GM04503 (cell line): ENCODE measurements at places on chromosomes 6 and 20.
A peak's percentile ranks its signal among the peaks of the same experiment; 100 is the strongest.

- DNase-seq: no peak
Observed at GRCh38 chr20:10524643-10525042, 89.5 kb downstream of the SLX4IP start.

- no peak for DNase-seq
Observed at GRCh38 chr6:99668036-99668705, 61.5 kb downstream of the PRDM13 start.

- DNase-seq: no peak
Observed at GRCh38 chr20:17832236-17832915, 132.6 kb downstream of the BANF2 start.

- DNase-seq: no peak
Observed at GRCh38 chr6:32475392-32476206, 35.9 kb downstream of the HLA-DRA start.

DNA sequence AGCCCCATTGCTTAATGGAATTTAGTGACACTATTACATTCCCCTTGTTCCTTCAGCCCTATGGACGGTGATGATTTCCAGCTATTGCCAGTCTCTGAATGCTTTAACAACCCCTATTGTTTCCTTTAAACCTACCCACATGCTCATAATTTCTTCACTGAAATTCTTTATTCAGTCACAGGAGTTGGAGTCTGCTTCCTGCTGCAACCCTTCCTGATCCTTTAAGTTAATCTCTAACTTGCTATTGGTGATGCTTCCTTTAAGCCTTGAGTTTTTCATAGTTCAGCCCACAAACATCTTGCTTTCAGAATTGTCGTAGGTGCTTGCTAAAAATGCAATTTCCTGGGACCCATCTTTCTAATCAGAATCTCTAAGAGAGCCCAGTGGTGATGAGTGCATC, 66.3 kb upstream of the TNFAIP3 start:
- DNase-seq: no peak

DNA sequence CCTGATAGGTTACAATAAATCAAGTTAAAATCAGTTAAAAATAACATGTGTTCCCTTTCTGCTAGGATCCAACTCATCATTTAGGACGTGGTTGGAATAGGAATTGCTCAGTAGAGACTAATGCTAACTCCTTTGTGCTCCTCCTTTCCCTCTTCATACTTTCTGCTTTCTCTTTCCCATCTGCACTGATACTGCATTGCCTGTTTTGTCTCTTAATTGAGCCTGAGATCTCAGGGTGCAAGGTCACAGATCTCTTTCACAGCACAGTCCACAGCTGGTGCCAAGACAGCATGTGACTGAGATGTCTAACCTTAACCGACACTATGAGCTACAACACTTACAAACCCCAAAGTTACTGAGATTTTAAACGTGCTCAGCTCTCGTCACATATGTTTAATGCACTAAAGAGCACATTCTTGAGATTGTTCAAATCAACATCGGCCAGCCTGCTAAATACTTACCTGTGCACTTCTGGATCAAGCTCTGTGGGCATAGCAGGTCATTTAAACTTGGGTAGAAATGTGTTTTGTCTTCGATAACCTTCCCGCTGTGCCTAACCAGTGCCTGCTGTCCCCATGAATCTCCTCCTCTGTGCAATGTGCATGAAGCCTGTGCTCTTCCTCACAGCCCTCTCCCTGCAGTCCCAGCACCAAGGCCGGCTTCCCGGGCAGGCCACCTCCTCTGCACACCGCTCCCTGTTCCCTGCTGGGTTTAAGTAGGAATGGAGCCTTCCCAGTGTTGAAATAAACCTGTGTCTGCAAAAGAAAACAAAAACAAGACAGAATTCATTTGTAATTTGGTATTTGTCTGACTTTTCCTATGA, 39.6 kb upstream of the AFDN start:
- DNase-seq: no peak

- no peak for DNase-seq
Observed at GRCh38 chr6:29834564-29835436, 7.2 kb downstream of the HLA-G start.

DNA sequence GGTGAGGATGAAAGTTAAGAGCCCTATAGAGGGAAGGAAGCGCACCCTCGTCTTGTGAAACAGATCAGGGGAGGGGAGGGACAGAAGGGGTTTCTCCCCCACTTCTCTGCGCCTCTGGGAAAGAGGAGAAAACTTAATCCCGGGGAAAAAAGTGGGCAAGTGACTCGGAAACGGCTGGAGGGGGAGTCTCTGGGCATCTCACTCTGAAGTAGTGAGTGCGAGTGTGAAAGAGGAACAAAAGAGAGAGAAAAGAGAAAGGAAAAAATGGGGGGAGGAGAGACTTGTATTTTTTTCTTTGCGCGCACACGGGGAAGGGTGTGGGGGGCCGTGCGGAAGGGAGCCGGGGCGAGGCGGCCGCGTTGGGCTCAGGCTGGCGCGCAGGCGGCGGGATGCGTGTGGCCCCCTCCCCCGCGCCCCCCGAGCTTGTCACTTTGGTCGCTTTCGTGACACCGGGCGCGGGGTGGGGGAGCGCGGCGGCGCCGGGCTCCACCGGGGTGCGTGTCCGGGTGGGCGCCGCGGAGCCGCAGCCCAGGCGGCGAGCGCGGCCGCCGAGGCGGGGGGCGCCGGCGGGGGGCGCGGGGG, 454 bp downstream of the L3MBTL3 start:
- DNase-seq: no peak

DNA sequence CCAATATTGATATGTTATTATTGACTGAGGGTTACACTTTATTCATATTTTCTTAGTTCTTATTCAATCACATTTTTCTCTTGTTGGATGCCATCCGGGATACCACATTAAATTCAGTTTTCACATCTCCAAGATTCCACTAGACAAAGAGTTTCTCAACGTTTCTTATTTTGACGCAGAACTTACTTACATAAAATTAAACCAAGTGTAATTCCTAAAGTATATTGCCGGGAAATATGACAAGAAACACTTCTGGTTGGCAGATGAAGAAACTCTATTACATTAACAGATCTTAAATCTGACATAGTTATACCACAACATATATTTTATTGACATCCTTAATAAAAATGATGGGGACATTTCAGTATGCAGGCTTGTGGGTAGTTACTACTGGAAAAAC, 47.3 kb upstream of the THBS2 start:
- DNase-seq: no peak

DNA sequence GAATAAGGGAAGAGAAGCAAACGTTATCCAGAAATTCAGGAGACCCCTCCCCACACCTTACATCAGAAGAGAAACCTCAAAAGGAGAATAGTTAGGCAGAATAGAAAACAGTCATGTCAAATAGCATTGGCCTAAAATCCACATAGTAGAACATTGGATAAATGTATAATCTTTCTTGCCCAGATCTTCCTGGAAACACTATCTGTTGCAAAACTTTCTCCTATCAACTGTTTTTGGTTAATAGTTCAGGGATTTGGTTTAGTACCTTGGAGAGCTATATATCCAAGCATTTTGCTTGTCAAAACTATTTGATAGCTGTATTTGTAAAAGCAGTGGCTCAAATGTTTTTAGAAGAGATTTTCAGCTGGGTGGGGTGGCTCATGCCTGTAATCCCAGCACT, 74.3 kb upstream of the PHACTR2 start:
- no peak for DNase-seq

- DNase-seq: no peak
Observed at GRCh38 chr6:160795721-160796120, 93.7 kb downstream of the PLG start.

- no peak for DNase-seq
Observed at GRCh38 chr6:100671740-100672139, 207.0 kb upstream of the SIM1 start.

- DNase-seq: peak; percentile 68
Observed at GRCh38 chr6:139977887-139978332, 603.5 kb upstream of the CITED2 start.

DNA sequence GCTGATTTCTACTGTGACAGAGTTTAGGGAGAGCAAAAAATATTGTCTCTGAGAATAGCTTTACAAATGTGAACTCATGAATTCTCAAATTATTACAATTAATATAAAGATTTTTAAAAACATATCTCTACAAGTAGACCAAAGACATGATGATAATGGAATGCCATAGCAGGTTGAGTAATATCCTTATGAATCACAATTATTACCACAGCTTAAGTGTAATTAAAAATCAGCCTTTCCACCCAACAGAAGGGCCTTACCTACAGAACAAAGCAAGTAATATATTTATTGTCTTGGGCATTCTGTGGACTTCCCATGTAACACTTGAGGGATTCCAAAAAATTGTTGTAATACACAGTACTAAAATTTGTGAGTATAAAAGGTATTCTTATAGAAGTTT, 1099.6 kb upstream of the GJE1 start:
- no peak for DNase-seq

DNA sequence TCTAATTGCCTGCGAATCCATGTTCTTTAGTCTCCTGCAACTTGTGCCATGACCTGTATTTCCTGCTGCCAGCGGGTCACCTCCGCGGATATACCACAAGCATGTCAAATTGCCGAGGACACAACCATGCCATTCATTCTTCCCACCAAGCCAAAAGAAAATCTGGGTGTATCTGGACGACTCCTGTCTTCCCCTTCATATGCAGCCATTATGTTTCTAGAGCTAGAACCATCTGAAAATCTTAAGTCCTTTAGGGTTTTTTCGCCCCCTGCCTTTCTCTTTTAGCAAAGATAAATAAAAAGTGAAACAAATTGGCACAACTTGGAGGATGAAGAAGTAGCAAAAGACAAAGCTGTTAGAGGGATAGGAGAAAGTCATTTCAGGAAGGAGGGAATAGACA, 242.6 kb downstream of the ARID1B start:
- DNase-seq: no peak

DNA sequence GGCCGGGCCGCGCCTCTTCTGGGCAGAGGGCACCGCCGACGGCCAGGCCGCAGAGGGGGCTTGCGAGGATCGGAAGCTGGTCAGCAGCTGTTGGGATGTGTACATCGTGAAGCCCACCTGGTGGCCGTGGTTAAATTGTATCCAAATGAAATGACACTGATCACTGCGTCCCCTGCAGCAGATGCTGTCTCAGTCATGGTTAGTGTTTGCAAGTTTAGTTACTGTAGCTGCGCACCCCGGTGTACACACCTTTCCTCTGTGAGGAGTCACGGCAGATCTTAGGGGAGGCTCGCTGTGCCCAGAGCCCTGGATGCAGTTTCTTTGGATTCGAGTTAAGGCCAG, 653 bp downstream of the NAA20 start:
- no peak for DNase-seq

GRCh38 chr6:71375676-71376075, 87.1 kb downstream of the OGFRL1 start:
- no peak for DNase-seq

DNA sequence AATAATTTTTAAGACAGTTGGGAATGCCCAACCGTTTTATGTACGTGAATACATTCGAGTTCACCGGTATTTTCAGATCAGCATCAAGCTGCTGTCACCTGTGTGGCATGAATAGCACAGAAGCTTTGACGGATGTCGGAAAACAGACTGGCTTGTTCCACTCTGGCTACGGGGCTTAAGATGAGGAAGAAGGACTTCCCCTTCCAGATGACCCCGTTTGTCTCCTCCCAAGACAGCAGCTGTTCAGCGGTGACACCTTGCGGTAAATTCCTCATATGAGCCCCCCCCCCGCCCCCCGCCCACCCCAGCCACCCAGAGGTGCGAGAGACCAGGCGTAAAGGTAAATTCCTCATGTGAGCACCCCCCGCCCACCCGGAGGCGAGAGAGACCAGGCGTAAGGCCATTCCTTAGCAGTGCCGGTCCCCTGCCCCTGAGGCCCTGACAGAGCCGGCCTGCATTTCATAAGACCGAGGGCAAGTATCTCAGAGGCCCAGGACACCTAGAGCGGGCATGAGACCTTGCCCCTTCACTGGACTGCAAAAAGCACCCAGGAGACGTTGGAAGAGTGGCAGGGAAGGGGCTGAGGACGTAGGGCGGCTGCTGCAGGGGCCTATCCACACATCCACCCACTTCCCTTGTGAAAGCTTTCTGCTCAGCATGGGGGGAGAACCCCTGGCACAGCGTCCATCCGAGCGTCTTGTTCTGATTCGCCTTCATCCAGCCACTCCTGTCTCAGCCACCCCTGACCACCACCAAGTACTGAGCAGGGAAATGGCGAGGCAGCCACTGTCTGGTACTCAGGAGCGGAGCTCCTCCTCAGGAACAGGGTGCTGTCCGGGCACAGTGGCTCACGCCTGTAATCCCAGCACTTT, 7.3 kb upstream of the PCMTD2 start:
- no peak for DNase-seq

GRCh38 chr6:80165143-80165542, 58.7 kb downstream of the BCKDHB start:
- no peak for DNase-seq

DNA sequence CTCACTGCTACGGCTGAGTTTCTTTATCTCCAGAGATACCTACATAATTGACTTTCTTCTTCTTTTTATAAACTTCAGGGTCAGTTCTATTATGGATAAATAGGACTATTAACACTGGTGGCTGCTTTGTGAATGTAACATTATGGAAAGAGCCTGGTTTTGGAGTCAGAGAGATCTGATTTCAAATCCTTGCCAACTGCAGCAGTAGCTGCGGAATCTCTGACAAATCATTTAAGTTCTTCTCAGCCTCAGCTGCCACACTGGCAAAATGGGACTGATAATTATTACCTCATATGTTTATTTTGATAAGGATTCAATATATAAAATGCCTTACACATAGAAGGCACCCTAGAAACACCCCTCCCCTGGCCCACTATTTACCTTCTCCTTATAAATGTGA, 160.5 kb downstream of the BACH2 start:
- no peak for DNase-seq

- DNase-seq: no peak
Observed at GRCh38 chr6:63963769-63964315, 328.2 kb downstream of the PHF3 start.

- no peak for DNase-seq
Observed at GRCh38 chr6:26554447-26554696, 16.2 kb downstream of the HMGN4 start.

- DNase-seq: no peak
Observed at GRCh38 chr6:11218538-11219399, 13.7 kb downstream of the NEDD9 start.

GRCh38 chr6:91485047-91485446, 898.2 kb upstream of the MAP3K7 start:
- no peak for DNase-seq

DNA sequence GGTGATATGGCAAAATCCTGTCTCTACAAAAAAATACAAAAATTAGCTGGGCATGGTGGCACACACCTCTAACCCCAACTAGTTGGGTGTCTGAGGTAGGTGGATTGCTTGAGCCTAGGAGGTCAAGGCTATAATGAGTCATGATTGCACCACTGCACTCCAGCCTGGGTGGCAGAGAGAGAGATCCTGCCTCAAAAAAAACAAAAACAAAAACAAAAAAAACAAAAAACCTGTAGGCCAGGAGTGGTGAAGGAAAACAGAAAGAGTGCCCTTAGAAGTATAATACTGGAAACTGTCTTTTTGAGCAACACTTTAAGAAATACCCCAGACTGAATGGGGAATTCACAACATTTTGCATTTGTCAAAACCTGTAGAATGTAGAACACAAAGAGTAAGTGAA, 85.3 kb downstream of the JARID2 start:
- no peak for DNase-seq
